Stimulated activated CD4-positive, alpha-beta T cell treated with anti-CD3 and anti-CD28 coated beads, Interleukin-12 subunit alpha, Interleukin-12 subunit beta, amount 100 ng/mL, for 24 hours (primary cell): ENCODE measurements at places on chromosomes 1 and 21.

- DNase-seq = no peak
Observed at GRCh38 chr1:160672789-160673695, 26.2 kb upstream of the SLAMF1 start.

DNA sequence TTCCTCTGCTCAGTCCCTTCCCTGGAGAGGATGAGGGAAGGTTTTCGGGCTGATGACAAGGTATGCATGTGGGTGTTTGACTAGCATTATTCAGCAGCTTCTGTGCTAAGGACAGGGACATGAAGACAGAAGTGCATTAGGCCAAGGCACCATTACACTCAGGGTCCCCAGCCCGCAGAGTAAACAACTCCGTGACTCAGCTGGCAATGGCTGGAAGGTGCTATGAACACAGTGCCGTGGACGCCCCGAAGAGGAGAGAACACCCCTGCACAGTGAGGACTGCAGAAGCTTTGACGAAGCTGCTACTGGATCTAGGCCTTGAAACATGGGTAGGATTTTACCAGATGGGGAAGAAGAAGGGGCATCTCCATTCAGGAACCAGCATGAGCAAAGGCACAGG is 13.7 kb upstream of the EPS8L3 start:
- DNase-seq = no peak

- no peak for DNase-seq
Observed at GRCh38 chr1:8302081-8302956, 15.6 kb upstream of the SLC45A1 start.

GRCh38 chr1:37446874-37447273 is 27.5 kb upstream of the ZC3H12A start:
- DNase-seq = no peak

DNA sequence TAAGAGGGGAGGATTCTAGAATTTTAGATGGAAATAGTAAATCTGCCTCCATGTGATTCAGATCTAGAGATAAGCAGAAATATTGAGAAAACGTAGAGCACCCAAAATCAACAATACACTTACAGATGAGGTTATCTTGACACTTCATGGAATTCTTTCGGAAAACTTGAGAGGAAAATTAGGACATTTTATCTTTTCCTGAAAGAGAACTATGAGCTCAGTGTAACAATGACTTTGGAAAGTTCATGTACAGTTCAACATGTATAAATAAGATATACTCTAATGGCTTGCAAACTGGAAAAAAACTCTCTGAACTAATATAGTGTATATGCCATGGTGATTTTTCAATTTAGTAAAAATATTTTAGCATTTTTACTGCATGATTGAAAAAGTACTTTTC is 338.1 kb upstream of the NEGR1 start:
- DNase-seq = no peak

GRCh38 chr1:150574260-150575071 is 4.9 kb downstream of the MCL1 start:
- no peak for DNase-seq

- no peak for DNase-seq
Observed at GRCh38 chr1:164177118-164177517, 381.9 kb upstream of the PBX1 start.

GRCh38 chr1:9883585-9884449 is 26.3 kb downstream of the CTNNBIP1 start:
- no peak for DNase-seq

- DNase-seq = no peak
Observed at GRCh38 chr1:175683491-175684298, 59.7 kb downstream of the TNR start.

GRCh38 chr1:3593745-3594144 is 17.6 kb downstream of the MEGF6 start:
- no peak for DNase-seq

DNA sequence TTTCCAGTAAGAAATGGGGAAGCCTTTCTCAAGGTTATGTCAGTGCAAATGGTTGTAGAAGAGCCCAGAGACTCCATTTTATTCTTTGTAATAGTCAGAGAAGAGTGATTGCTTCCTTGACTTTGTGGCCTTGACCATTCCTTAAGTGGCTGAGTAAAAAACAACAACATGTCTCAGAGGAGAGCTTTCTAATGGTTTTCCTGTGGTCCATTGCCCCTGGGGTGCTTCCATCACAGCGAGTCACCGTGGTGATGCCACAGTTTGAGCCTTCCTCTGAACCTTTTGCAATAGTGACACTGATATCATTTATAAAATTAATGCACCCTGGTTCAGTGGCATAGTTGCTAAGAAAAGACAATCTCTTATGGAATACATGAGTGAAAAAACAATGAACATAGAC is 38.6 kb downstream of the PAPPA2 start:
- no peak for DNase-seq

GRCh38 chr1:17636612-17637011 is 97.1 kb downstream of the ARHGEF10L start:
- no peak for DNase-seq

DNA sequence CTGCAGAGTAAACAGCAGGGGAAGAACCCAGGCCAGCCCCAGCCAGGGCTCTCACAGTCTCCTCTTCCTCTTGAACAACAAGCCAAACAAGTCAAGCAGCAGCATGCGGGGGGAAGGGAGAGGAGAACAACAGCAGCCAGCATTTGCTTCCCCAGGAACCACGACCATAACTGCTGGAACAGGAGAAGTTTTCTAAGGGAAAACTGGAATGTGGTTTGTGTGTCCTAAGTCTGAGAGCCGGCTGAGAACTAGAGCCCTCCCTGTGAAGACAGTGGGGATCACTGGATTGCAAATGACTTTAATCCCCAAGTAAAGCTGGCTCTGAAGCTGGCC is 48.2 kb downstream of the COQ8A start:
- no peak for DNase-seq

- DNase-seq = no peak
Observed at GRCh38 chr1:24704411-24705259, 40.6 kb upstream of the CLIC4 start.

DNA sequence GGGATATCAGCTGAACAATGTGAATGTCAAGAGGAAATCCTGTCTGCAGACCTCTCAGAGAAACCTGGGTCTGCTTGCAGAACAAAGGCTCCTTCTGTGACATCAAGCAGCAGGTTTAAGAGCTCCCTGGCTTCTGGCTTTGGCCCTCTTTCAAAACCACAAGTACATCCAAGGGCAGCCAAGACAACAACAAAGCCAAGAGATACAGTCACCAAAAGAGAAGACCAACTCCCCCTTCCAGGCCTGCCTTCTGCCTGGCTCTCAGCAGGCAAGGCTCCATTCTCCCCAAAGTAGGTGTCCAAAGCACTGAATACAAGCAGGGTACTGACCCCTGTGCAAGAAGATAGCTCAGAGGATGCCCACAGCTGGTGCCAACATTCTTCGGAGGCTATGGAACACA is 11.5 kb downstream of the BCAR3 start:
- no peak for DNase-seq

- DNase-seq = no peak
Observed at GRCh38 chr1:177343445-177343844, 172.7 kb downstream of the BRINP2 start.

- no peak for DNase-seq
Observed at GRCh38 chr1:8127171-8127641, 101.1 kb upstream of the ERRFI1 start.

GRCh38 chr1:54894271-54894670 is 7.3 kb upstream of the DHCR24 start:
- no peak for DNase-seq

DNA sequence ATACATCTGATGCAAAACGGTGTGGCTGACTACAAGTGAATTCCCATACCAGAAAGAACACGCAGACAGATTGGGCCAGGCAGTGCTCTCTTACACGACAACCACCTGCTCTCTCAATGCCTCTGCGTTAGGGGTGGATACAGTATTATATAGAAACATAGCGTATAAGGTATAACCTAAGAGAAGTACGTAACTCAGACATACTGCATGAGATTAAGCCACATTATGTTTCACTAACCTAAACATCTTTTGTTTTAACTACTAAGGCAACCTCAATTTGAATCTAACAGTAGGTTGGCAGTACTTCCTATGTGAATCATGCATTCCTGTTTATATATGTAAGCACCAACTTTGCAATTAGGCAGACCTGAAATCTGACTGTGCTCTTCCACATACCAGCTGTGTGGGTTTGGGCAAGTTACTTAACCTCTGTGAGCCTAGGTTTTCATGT is 58.1 kb upstream of the COA6 start:
- no peak for DNase-seq

DNA sequence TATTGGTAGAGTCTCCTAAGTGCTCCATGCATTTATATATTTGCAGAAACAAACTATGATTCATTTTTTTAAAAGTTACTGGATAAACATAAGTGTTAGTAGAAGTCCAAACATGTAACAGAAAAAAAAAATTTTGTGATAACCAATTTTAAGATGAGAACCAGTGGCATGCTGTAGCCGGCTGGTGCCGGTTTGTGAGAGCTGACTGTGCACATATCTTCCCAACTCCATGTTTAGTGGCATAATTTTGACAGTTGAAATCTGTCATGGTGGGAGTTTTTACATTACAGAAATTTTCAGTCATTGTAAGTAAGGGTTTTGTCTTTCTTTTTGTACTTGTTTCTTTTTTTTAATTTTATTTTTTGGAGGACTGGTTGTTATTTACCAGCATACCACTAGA is 141.2 kb downstream of the TTLL7 start:
- DNase-seq = no peak

- no peak for DNase-seq
Observed at GRCh38 chr1:30731806-30732276, 8.5 kb upstream of the MATN1 start.

DNA sequence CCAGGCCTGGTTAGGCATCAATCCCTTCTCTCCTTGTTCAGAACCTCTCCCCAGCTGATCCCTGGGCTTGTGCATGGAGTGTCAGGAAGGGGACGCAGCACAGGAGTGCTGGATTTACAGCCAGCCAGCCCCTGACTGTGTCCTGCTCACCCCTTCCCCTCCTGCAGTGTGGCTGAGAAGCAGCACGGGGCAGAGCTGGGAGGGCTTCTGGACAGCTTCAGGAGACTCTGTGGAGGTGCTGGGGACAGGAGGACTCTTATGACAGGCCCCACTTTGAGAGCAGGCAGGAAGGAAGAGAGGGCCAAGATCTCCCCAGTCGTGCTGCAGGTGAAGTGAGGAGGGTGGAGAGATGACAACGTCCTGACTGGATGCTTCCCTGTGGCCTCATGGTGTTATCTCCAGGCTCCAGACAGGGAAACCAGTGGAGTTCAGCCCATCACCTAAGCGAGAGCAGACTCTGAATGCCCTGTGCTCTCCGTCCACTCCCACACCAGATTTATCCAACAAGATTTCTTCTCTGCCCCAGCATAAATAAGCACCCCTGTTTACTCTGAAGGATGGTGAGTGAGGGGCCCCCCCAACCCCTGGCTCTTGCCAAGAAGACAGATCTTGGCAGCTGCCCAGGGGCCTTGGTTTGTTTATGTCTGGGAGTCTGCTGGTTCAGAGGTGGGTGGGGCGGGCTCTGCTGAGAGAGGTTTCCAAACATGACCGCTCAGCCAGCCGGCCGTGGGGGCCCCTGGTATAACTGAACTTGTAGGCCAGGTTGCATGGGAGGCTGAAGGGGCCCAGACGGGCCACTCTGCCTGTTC is 21.3 kb downstream of the TMCC2 start:
- DNase-seq = no peak

DNA sequence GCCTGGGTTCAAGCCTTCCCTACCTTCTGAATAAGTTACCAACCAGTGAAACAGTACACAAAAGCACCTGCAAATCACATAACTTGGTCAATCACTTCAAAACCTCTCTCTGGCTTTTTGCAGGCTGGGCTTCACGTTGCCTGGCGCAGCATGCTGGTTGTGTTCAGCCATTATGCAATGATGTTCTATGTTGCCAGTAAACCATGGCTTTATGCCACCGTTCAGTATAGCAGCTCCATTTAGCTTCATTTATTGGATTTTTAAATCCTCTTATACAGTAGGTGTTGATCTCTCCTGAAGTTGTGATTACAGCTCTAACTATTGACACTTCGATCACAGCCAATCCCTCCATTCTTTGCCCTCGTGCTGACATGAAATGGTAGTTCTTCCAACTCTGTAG is 233.6 kb upstream of the PTBP2 start:
- no peak for DNase-seq

DNA sequence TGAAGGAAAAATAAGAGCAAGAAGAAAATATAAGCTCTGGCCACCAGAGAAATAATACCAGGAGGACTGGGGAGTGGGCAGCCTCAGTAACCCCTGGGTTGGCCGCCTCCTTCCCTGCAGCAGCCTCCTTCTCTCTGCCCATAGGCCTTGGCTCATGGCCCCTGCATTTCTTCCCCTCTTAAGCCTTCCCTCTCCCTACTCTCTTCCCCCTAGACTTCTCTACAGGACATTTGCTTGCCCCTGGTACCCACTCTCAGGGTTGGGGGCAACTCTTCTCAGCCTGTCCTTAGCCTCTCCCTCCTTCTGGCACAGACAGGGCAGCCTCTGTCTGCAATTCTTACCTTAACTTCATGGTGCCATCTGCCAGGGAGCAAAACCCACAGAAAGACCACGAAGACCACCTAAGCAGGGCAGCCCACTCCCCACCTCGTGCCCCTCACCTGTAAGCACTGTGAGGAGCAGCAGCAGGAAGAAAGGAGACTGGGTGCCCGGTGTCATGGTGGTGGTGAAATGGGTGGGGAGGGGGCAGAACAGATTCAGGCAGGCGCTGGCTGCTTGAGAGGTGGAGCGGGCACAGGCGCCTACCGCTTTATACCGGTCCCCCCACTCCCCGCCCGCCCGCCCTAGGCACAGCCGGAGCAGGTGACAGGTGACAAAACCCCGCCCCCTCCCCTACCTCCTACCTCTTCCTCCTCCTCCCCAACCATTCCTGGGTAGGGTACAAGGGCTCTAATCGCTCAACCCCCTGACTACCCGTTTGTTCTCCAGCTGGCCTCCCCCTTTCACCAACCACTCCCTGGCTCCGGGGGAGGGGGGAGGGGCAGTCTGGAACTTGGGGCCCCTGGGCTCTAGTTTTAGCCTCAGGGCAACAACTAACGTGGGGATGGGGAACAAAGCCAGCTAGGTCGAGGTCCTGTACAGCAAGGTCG is 15.1 kb downstream of the THBS3 start:
- DNase-seq = no peak
